ENCODE measurements at places on chromosomes 2 and 18.
A peak's percentile ranks its signal among the peaks of the same experiment; 100 is the strongest.

GRCh38 chr2:218880102-218880858 lies at the start of gene WNT10A:
Gene WNT10A (plus strand): TSS chr2:218880852. CDS start chr2:218880996, 144 bp downstream.
- no peaks in the 10 kb centered on the region for H3K36me3 ChIP-seq
- H3K4me3 ChIP-seq, result peak within 1 kb of the TSS; percentile 53
- peak within 1 kb of the TSS; percentile 81 for H3K27ac ChIP-seq
- peaks cover 3% of the 10 kb centered on the region for H3K27me3 ChIP-seq
- H3K4me1 ChIP-seq, result peaks cover 41% of the 10 kb centered on the region
- DNase-seq, result peak; percentile 74

GRCh38 chr18:7273301-7273921 lies 42.5 kb downstream of the LRRC30 start:
- H3K36me3 ChIP-seq, result no peaks in the 10 kb centered on the region
- no peak for DNase-seq
- no peaks in the 10 kb centered on the region for H3K27me3 ChIP-seq
- H3K4me1 ChIP-seq, result no peaks in the 10 kb centered on the region
- no peak overlapping the region for H3K27ac ChIP-seq
- no peak overlapping the region for H3K4me3 ChIP-seq

DNA sequence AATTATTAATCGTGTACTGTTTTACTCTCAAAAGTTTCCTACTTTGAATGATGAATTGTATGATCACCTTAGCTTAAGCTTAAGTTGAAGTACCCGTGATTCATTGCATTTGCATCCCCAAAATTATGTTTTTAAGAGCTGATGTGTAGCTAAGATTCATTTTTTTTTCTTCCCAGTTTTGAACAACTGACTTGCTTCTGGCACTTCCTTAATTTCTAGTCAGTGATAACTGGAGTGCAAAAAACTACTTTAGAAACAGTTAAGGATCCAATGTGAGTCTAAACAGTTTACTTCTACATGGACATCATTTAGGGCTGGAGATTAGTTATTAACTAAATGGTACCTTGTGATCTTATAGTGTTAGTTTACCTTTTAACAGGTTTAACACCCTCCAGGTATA lies 124.0 kb upstream of the CAVIN2 start:
- H3K4me1 ChIP-seq, result no peaks in the 10 kb centered on the region
- H3K27me3 ChIP-seq, result no peaks in the 10 kb centered on the region
- DNase-seq, result no peak

GRCh38 chr2:62812921-62813825 lies 107.7 kb downstream of the EHBP1 start:
- no peaks in the 10 kb centered on the region for H3K27me3 ChIP-seq
- no peak for DNase-seq
- no peaks in the 10 kb centered on the region for H3K4me1 ChIP-seq

DNA sequence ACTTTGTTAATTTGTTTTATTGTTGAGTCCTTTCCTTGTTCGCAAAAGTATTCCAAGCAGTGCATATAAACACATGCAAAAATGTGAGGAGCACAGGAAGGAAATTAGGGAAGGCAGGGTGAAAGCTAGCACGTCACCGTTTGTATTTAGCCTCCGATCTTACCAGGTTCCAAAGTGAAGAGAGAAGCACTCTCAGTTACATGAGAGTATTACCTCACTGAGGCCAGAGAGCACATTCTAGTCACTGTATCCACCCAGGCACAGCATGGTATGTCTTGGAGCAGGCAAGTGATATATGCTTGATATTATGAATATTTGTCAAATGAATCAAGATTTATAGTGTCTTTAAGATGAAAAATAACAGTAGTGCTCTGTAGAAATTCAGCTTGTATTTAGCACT lies 6.5 kb upstream of the TMEM182 start:
- H3K27ac ChIP-seq, result no peak overlapping the region
- no peaks in the 10 kb centered on the region for H3K4me1 ChIP-seq
- DNase-seq, result no peak
- H3K36me3 ChIP-seq, result no peaks in the 10 kb centered on the region

DNA sequence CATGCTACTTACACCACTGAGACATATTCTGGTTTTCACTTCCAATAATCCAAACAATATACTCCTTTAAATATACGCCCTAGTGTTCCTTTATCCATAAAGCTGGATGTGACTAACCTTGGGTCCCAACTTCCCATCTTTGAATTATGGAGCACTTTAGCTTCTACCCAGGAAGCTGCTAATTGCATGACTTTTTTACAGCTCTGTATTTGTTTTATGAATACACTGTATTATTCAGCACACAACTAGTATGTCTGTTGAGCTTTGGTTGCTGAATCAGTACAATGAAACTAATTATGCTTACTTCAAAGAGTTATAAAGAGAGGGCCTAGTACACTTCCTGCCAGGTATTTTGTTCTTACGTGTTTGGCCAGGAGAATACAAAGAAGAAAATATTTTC lies 118.5 kb downstream of the BAZ2B start:
- no peak overlapping the region for H3K4me3 ChIP-seq
- H3K36me3 ChIP-seq, result no peaks in the 10 kb centered on the region
- H3K27me3 ChIP-seq, result no peaks in the 10 kb centered on the region
- no peak for DNase-seq
- peaks cover 5% of the 10 kb centered on the region for H3K4me1 ChIP-seq

DNA sequence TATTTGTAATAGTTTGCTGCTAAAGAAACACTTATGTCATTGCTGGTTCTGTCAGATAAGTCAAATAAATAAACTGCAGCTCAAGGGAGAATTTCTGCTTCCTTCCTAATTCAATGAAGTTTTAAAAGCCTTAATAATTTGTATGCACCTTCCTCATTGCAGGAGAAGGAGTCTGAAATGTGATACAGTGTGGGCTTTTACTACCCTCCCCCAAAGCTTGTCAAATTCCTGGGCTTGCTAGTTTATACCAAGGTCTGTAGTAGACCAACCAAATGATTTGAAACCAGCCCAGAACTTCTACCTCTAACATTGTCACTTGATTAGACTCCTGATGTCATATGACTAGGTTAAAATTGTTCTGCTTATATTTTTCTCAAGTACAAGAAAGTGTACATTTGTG lies 131.8 kb downstream of the DTNA start:
- no peak for DNase-seq
- no peaks in the 10 kb centered on the region for H3K4me1 ChIP-seq
- no peaks in the 10 kb centered on the region for H3K27me3 ChIP-seq
- H3K36me3 ChIP-seq, result no peaks in the 10 kb centered on the region

GRCh38 chr18:73613706-73614340 lies 533.8 kb downstream of the FBXO15 start:
- no peaks in the 10 kb centered on the region for H3K4me1 ChIP-seq
- DNase-seq, result no peak
- no peaks in the 10 kb centered on the region for H3K27me3 ChIP-seq
- no peak overlapping the region for H3K27ac ChIP-seq
- H3K36me3 ChIP-seq, result no peaks in the 10 kb centered on the region

DNA sequence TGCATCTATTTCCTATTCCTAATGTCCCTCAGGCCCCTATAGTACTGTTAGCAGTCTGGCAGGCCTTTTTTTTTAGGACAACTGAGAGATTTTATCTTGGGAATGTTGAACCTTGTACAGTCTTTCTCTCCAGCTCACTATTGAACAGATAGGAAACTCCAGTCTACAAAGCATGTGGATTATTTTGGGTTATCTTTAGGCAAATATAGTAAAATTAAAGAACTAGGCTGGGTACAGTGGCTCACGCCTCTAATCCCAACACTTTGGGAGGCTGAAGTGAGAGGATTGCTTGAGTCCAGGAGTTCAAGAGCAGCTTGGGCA lies 102.7 kb downstream of the OSBPL6 start:
- H3K27ac ChIP-seq, result no peak overlapping the region
- no peak overlapping the region for H3K4me3 ChIP-seq
- H3K4me1 ChIP-seq, result no peaks in the 10 kb centered on the region
- no peak for DNase-seq

DNA sequence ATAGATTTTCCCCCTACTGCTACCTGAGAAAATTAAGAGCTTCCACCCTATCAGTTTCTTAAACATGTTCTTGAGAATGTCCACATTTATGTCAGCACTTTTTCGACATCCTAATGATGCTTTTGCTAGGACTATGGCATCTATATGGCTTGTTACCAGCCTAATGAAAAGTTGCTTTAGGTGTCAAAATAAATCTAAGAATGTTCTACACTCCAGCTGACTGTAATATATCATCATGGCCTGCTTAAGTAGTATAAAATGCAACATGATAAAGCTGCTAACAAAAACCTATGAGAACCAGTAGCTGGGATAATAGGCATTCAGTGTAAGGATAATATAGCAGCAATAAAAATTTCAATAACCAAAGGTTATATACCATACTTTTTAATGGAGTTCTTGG lies 1983.5 kb upstream of the CELF4 start:
- no peak overlapping the region for H3K4me3 ChIP-seq
- H3K4me1 ChIP-seq, result no peaks in the 10 kb centered on the region
- no peak for DNase-seq
- H3K27ac ChIP-seq, result no peak overlapping the region
- no peaks in the 10 kb centered on the region for H3K36me3 ChIP-seq

DNA sequence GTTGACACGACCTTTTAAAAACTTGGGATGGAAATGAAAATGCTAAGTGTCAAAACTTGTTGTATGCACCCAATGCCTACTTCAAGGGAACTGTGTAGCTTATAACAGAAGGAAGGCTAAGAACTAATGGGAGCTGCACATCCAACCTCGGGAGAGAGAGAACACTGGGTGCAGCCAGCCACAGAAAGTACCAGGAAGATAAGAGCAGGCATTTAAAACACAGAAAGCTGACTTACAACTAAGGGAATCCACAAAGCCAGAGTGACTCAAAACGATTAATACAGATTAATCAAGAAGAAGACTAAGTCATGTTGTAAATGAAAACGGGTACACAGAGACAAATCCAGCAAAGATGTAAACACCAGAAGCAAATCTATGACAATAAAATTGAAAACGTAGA lies 113.4 kb downstream of the HDAC4 start:
- DNase-seq, result no peak
- H3K36me3 ChIP-seq, result no peaks in the 10 kb centered on the region
- no peaks in the 10 kb centered on the region for H3K27me3 ChIP-seq
- H3K27ac ChIP-seq, result no peak overlapping the region
- peaks cover 53% of the 10 kb centered on the region for H3K4me1 ChIP-seq

DNA sequence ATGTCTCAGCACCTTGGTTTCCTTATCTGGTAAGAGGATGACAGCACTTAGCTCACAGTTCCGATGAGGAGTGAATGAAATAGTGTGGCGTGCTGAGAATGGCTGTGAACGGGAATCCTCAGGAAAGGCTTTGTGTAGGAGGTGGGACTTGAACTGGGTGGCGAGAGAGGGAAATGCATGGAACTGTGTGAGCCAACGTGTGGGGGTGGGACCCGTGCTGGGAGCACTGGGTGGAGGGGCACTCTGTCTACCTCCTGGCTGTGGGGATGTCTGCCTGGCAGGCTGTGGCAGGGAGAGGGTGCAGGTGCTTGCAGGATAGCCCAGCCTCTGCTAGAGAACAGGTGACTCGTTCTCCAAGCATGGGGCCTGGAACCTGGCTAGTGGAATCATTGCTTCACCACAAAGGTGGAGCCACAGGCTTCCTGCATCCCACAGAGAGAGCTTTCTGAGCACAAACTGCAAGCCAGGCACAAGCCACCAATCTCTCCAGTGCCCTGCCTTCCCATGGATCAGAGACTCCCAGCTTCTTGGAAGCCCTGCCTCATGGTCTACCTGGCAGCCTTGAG lies 145.2 kb downstream of the CELF4 start:
- H3K27ac ChIP-seq, result no peak overlapping the region
- no peak overlapping the region for H3K4me3 ChIP-seq
- H3K4me1 ChIP-seq, result no peaks in the 10 kb centered on the region
- no peaks in the 10 kb centered on the region for H3K27me3 ChIP-seq
- no peak for DNase-seq

DNA sequence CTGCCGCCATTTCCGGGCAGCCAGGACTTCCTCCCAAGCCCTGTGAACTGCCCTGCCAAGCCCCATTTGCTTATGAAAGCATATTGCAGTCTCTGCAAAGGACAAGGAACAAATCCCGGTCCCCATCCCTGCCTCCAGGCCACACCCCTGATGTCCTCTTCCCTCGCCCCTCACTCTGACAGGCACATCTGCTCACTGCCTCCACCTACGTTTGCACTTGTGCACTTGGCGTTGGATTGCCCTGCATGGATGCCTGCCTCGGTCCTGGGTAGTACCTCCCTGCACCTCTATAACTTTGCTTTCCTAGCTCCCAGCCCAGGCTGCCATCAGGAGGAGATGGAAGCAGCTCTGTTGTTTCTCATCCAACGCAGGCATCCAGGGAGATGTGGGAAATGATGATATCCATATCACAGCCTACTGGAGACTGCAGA lies 19.6 kb upstream of the RPL31 start:
- no peak for DNase-seq
- H3K4me1 ChIP-seq, result no peaks in the 10 kb centered on the region
- no peaks in the 10 kb centered on the region for H3K36me3 ChIP-seq

DNA sequence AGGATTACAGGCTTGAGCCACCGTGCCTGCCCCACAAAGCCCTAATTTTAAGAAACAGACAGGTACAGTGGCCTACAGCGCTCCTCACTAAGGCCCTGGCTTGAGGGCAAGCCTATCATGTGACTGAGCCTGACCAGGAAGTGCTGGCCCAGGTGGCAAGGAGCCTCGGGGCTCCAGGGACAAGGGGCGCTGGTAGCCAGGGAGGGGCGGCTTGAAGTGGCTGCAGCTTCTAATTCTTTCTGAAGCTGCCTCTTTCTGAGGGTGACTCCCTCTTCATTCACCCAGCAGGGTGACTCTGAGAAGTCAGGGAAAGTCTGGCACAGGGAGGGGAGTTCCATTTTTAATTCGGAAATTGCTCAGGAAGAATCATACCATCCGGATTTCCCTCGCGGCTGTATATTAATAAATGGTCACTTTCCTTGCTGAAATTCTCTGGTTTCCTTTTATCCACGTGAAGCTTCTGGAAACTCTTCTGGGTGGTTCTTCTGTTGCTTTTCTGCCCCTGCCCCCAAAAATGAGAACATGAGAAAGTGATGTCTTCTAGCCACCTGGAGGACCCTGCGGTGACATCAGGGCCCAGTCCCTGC lies 115.7 kb downstream of the FAM210A start:
- H3K4me3 ChIP-seq, result no peak overlapping the region
- DNase-seq, result no peak
- no peaks in the 10 kb centered on the region for H3K27me3 ChIP-seq
- H3K4me1 ChIP-seq, result peaks cover 32% of the 10 kb centered on the region
- no peaks in the 10 kb centered on the region for H3K36me3 ChIP-seq

- no peak overlapping the region for H3K4me3 ChIP-seq
- DNase-seq, result no peak
- H3K27ac ChIP-seq, result no peak overlapping the region
Observed at GRCh38 chr18:36533446-36534153, 236.1 kb downstream of the FHOD3 start.

GRCh38 chr2:217337771-217338170 lies 477.9 kb upstream of the TNP1 start:
- no peak overlapping the region for H3K4me3 ChIP-seq
- no peaks in the 10 kb centered on the region for H3K27me3 ChIP-seq
- no peaks in the 10 kb centered on the region for H3K36me3 ChIP-seq
- H3K4me1 ChIP-seq, result no peaks in the 10 kb centered on the region

GRCh38 chr2:46574457-46575355 lies 95.3 kb downstream of the TMEM247 start:
- no peak for DNase-seq
- H3K4me1 ChIP-seq, result no peaks in the 10 kb centered on the region
- H3K27me3 ChIP-seq, result no peaks in the 10 kb centered on the region
- no peak overlapping the region for H3K27ac ChIP-seq
- H3K4me3 ChIP-seq, result no peak overlapping the region
